Left ventricle myocardium inferior (tissue), 1 donor: ENCODE measurements at places on chromosomes 16 and 17.

GRCh38 chr17:58192612-58193011 lies at the start of gene EPX:
Gene EPX (plus strand): TSS chr17:58192726. CDS start chr17:58192847, 121 bp downstream.
- DNase-seq: no peak

DNA sequence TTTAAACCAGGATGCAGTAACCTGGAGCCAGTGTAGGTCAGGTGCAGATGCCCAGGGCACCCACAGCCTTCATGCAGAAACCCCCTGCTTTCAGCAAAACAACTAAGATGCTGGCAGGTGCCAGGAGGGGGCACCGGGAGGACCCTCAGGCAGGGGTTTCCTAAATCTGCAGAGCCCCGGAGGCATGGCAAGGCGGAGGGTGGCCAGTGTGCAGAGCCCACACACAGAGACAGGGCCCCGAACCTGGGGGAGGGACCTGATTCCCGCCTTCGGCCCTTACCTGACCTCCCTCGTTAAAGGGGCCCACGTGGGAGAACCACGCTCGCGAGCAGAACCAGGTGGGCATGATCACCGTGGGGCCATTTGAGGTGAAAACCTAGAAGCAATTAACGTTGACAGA lies 114.0 kb upstream of the METRNL start:
- no peak for DNase-seq

DNA sequence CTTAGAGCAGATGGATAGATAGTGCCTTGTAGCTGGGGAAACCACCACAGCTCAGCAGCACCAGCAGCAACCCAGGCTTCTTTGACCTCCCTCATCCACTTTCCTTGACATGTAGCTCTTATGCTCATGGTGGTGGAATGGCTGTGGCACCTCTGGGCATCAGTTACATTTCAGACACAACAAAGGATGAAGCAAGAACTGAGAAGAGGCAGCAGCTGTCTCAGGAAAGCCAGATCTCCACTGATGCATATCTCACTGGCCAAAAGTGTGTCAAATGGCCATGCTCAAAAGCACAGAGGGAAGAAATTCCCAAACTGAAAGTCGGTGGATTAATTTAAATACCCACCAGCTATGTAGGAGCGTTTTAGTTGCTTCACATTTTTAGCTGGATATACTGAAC lies 671.4 kb upstream of the SALL1 start:
- DNase-seq: no peak

- DNase-seq: no peak
Measured at GRCh38 chr16:85556456-85557082, 56.6 kb upstream of the GSE1 start.

DNA sequence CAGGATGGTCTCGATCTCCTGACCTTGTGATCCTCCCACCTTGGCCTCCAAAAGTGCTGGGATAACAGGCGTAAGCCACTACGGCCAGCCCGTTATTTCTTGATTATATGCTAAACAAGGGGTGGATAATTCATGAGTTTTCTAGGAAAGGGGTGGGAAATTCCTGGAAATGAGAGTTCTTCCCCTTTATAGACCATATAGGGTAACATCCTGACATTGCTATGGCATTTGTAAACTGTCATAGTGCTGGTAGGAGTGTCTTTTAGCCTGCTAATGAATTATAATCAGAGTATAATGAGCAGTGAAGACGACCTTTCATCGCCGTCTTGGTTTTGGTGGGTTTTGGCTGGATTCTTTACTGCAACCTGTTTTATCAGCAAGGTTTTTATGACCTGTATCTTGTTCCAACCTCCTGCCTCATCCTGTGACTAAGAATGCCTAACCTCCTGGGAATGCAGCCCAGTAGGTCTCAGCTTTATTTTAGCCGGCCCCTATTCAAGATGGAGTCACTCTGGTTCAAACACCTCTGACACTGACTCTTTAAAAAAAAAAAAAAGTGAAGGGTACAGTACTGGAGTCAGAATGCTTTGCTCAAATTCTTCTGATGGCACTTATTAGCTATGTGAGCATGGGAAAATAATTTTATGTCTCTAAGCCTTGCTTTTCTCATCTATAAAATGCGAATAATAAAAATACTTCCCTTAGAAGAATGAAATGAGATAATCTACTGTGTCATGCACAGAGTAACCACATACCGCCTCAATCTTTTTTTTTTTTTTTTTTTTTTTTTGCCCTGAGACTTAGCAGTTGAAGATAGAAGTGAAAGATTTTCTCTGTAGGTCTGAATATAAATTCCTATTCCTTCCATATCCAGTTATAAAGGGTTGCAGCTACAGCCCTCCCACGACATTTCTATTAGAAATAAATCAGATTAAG lies 5.1 kb upstream of the CALCOCO2 start:
- no peak for DNase-seq

DNA sequence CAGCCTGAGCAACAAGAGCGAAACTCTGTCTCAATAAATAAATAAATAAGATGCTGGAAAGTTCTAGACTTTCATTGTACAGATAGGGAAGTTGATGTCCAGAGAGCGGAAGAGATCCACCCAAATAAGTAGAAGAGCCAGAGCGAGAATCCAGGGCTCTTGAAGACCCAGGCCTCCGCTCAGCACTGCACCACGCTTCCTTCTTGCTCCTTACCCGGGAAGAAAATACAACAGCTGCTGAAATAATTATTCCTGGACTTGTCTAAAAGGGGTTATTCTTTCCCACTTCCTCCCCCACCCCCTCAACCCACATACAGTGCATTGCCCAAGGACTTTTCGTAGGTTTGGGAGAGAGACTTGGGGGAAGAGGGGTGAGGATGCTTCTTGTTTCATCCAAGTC lies 26.7 kb downstream of the CDK5RAP3 start:
- no peak for DNase-seq

DNA sequence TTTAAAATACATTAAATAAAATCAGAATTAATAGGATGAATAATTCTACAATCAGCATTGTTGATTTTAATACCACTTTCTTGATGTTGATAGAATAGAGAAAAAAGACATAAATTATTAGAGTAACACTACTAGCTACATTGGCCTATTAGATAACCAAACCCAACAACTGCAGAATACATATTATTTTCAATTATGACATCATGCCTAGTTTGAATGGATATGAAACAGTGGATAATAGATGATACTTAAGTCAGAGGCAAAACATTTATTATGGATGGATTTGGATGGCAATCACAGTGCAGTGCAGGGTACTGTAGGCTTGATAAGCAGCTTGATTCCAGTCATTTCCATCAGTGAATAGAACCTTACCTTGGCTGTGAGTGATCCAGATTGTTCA lies 293.1 kb downstream of the BCAS3 start:
- no peak for DNase-seq

DNA sequence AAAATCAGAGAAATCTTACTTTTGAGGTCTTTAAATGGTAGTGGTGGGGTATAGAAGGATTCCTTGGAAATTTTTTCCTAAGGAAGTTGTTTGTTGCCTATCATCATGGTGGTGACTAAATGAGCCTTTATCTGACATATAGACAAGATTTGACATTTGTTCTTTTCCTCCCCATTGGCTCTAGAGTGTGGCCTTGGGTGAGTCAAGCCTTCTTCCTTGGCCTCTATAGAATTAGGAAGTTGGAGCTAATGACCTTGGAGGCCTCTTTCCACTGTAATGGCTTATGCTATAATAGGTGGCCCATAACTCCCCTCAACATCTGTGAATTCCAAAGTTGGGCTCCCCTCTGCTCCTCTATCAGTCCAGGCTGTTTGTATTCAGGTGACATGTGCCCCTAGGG lies 79.1 kb upstream of the HNF1B start:
- no peak for DNase-seq

GRCh38 chr17:55632893-55633292 lies 89.8 kb downstream of the TMEM100 start:
- no peak for DNase-seq

DNA sequence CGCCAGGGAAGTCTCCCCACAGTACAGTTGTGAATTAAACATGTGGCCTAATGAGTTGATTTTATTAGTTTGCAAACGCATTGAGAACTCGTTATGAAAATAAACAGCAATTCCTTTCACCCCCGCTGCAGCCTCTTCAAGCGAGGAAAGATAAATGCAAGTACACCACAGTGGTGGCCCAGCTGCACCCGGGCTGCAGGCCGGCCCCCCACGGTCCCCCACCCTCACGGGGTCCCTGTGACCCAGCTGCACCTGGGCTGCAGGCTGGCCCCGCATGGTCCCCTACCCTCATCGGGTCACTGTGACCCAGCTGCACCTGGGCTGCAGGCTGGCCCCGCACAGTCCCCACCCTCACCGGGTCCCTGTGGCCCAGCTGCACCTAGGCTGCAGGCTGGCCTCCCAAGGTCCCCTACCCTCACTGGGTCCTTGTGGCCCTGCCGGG lies 32.2 kb downstream of the SDK2 start:
- DNase-seq: no peak

GRCh38 chr17:42053731-42054500 lies 3.5 kb upstream of the C17orf113 start:
- DNase-seq: no peak

DNA sequence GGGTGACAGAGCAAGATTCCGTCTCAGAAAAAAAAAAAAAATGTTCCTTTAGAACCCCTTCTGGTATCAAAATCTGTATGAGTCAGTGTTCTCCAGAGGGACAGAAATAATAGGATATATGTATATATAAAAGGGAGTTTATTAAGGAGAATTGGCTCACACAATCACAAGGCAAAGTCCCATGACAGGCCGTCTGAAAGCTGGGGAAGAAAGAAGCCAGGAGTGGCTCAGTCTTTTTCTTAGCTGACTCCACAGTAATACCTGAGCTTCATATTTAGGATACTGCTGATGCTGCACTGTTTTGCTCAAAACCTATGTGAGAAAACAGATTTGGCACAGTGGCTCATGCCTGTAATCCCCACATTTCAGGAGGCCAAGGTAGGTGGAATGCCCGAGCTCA lies 22.5 kb downstream of the ZZEF1 start:
- DNase-seq: no peak

DNA sequence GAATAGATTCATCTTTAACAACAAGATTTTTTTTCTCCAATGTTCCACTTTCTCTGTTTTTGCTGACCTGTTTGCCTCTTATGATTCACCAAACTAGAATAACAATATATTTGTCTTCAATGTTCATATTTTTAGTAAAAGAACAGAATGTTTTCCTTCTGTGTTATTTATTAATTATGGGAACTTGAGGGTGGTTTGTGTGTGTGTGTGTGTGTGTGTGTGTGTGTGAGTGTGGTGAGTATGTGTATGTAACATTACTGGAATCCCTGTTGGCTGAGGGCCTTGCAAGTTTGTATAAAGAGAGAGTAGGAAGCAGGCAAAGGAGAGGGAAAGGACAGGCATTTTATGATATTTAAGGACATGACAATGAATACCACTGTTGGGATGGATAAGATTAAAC lies 13.8 kb downstream of the STXBP4 start:
- no peak for DNase-seq
